ENCODE measurements at places on chromosomes 7 and 10.

GRCh38 chr10:84193846-84194423 lies 402 bp upstream of the CDHR1 start:
- DNase-seq = no peak

- DNase-seq = no peak
Observed at GRCh38 chr7:45888993-45889366, 692 bp downstream of the IGFBP1 start.

- no peak for DNase-seq
Observed at GRCh38 chr7:99923200-99923599, 3.9 kb upstream of the TRIM4 start.

GRCh38 chr10:69809318-69809717 lies 7.6 kb downstream of the COL13A1 start:
- DNase-seq = no peak

DNA sequence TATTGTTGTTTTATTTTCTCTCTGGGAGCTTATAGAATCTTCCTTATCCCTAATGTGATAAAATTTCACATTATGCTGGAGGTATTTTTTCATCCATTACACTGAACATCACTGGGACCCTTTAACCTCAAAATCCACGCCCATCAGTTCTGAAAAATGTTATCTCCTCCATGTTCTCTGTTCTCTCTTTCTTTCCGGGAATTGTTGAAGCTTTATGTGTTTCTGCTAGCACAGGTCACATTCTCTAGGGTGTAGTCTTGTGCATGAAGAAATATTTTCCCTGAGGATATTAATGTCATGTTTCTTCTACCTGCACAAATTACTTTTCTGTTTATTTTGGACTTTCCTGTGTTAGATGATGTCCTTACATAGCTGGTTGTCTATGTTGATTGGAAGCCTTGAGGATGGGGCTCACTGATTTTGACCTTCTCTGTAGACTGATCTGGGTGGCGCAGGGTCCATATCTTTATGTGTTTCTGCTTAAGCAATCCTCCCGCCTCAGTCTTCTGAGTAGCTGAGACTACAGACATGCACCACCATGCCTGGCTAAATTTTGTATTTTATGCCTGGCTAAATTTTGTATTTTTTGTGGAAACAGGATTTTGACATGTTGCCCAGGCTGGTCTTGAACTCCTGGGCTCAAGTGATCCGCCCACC lies 31.4 kb upstream of the IL6 start:
- no peak for DNase-seq

DNA sequence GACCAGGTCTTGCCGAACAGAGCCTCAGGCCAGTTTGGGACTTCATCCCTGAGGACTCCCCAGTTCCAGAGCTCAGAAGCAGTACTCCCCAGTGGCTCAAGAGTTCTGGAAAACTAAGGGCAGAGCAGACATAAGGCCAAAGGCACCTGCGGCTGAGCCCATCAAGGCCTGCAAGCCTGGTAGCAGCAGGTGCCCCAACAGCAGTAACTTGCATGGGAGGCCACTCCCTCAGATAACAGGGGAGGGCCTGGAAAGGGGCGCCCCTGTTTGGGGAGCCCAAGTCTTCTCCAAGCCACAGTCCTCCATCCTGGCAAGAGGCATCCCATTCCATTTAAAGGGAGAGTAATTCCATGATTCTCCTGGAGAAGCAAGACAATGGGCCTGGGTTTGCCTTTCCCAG lies 13.0 kb downstream of the POLL start:
- no peak for DNase-seq

- no peak for DNase-seq
Observed at GRCh38 chr10:19003341-19003740, 45.3 kb upstream of the MALRD1 start.

- DNase-seq = no peak
Observed at GRCh38 chr10:73537288-73537687, 41.5 kb upstream of the PPP3CB start.

- no peak for DNase-seq
Observed at GRCh38 chr10:84493951-84494848, 165.8 kb downstream of the CCSER2 start.

- no peak for DNase-seq
Observed at GRCh38 chr10:127408733-127409132, 140.4 kb upstream of the NPS start.

GRCh38 chr10:91420868-91421267 lies 10.7 kb downstream of the HECTD2 start:
- DNase-seq = no peak

GRCh38 chr7:105972276-105972675 lies 9.2 kb downstream of the CDHR3 start:
- no peak for DNase-seq

DNA sequence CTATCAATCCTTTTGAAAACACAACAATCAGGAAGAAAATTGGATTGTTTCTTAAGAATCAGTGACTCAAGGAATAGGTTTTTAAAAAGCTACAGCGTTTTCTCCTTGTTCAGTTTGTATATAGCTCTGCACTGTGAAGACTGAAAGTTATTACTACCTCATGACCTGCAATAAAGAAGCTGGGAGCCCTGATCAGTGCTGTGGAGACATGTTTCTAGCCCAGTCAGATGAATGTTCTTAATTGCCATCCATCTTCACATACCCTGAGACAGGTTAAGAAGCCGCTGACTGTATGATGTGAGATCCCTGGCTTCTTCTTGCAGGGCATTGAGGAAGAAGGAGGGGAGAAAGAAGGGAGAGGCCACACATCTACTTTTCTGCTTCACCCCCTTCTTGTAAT lies 58.0 kb upstream of the VWC2 start:
- no peak for DNase-seq

DNA sequence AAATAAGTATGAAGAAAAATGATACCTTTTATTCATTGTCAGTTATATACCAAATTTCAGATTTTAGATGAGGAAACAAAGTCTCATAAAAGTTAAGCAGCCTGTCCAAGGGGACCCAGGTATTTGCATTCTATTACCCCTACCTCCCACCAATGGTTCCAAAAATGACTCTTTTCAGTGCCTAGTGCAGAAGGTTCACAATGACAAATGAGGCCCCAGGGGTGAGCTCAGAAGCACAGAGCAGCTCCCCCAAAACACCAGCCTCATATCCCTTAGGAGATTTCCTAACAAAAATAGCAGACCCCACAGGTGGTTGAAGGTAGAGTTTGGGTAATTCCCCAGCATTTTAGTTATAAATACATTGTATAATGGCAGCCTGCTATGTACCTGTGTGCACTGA lies 168.6 kb downstream of the REEP3 start:
- no peak for DNase-seq

- DNase-seq = no peak
Observed at GRCh38 chr10:86734207-86734988, 22.0 kb upstream of the BMPR1A start.

DNA sequence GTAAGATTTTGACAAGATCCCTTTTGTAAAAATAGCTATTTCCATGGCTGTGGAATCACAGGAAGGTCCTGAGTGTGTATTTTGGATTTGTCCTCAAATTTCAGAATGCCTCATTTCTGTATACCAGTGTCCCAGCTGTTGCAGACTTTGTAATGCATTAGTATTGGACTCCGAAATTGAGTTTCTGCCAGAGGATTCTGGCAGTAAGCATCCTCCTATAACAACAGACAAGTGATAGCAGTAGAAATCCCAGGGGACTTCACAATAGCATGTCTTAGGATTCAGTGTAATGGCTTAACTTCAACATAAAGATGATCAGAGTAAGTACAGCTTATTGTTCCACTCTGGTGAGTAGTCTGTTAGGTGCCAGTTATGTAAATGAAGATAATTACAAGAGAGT lies 104.6 kb downstream of the FOXP2 start:
- no peak for DNase-seq

DNA sequence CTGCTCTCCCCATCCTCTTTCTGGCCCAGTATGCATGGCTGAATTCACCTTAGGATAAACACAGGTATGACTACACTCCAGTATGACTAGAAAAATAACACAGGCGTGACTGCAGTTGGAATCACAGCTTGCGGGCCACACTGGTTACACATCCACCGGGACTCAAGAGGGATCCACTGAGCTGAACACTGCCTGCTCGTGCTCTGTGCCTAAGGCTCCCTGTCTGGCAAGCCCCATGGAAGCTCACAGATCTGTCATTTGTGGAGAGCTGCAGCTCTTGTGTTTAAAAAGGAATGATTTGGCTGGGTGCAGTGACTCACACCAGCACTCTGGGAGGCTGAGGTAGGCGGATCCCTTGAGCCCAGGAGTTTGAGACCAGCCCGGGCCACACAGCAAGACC lies 26.8 kb downstream of the VOPP1 start:
- no peak for DNase-seq

- DNase-seq = no peak
Observed at GRCh38 chr7:81525841-81526240, 244.0 kb downstream of the HGF start.

DNA sequence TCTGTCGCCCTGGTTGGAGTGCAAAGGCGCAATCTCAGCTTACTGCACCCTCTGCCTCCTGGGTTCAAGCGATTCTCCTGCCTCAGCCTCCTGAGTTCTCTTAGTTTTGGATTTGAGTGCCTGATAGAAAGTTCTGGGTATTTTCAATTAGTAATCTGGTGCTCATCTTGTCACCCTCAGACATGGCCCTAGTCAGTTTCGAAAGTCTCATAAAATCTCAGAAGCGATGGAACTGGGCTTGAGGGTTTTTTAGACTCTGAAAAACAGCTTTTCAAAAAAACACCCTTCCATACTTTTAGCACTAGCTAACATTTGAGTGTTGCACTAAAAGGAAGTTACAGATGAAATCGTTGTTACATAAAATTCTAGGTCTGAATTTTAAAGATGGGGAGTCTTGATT lies 9.4 kb upstream of the PIP4K2A start:
- DNase-seq = no peak

GRCh38 chr10:90032519-90032918 lies 331.1 kb downstream of the KIF20B start:
- no peak for DNase-seq

DNA sequence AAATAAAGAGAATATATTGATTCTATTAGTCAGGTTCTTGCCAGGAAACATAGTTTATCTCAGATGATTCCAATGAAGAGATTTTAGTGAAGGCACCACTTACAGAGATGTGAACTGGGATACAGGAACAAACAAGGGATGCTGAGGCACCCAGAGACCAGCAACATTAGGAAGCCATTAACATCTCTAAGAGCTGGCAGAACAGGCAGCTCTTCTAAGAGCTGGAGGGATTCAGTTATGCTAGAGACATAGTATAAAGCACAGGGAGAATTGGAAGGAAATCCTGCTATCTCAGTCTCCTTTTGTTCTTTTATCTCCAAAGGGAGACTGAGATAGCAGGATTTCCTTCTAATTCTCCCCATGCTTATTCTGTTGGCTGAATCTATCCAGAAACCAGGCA lies 22.0 kb downstream of the OR6B1 start:
- no peak for DNase-seq

- peak; percentile 91 for DNase-seq
Observed at GRCh38 chr7:151736403-151736909, 140.5 kb downstream of the PRKAG2 start.

DNA sequence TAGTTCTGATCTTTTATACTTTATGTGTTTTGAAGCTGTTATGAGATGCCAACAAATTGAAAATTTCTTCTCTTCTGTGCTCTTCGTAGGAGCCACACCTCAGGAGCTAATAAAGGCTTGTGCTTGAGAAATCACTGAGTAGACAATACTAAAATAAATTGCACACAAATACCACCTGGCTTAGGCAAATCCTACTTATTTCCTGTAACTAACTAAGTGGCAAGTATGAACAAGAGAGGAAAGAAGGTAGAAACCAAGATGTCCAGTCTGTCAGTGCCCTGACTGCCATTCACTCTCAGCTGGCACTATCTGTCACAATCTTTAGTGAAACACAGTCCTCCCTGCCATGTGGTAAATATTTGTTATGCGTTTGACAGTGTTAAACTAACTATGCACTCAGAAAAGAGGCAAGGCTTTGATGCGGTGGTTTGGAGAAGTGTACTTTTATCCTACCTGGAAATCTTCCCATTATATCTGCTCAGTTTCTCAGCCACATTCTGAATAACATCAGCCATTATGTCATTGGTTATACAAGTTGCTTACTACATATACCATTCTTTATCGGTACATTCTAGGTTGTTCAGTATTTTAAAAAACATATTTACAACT lies 293.4 kb upstream of the VWC2 start:
- no peak for DNase-seq

DNA sequence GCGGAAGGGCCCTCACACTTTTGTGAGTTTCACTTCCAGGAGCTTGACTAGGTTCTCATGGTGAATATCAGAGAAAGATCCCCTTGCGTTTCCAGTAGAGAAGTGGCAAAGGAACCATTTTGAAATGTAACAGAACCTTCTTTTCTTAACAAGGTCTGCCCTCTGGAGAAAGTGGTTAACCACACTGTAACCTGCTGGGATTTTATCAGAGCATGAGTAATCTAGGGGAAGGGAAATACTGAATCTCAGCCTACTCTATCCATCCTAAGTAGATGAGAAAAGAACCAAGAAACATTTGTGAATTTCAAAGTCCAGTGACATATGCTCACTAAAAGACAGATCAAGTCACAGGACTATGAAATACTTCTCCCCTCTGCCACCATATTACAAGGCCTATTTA lies 235.5 kb downstream of the ZEB1 start:
- DNase-seq = no peak

- DNase-seq = no peak
Observed at GRCh38 chr7:157292258-157292657, 44.5 kb upstream of the DNAJB6 start.

GRCh38 chr10:116437076-116437692 lies 9.5 kb downstream of the PNLIPRP3 start:
- no peak for DNase-seq

DNA sequence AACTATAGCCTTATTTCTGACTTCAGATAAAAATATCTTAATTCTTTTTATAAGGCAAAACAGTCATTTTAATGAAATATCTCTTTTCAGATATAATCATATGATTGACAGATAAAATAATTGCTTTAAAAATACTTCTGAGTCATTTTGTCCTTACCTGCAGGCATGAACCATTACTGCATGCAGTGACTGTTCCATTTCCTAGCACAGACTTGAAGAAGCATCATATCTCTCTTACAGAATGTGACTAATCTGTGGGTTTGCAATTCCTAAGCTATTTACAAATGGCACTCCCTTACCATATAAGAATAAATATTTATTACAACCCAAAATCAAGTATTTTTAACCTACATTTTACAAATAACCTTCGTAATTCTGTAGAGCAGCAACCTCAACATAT lies 120.7 kb downstream of the SRPK2 start:
- no peak for DNase-seq

Measured in NCI-H2081 (cell line).